ENCODE measurements at places on chromosomes 16 and 17.

DNA sequence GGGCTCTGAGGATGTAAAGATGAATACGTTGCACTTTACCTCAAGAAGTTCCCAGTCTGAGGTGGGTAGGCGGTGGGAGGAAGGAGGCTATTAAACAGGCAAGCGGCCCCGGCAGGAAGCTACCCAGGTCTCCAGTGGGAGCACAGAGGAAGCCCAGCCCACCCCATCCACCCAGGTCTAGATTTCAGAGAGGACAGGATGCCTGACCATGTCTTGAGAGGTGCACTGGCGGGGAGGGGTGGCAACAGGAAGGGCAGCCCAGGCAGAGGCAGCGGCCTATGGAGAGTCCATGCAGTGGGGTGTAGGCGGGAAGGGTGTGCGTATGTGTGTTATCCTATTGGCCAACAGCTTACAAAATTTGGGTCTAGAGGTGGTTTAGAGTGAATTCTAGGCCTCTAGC lies 13.9 kb downstream of the SARM1 start:
- DNase-seq, result peak; percentile 12

- no peak for DNase-seq
These were observed 77.2 kb downstream of the CNGB1 start for GRCh38 chr16:57893559-57894389.

- no peak for DNase-seq
These were observed 10.9 kb downstream of the SEC14L5 start for GRCh38 chr16:4968879-4969483.

DNA sequence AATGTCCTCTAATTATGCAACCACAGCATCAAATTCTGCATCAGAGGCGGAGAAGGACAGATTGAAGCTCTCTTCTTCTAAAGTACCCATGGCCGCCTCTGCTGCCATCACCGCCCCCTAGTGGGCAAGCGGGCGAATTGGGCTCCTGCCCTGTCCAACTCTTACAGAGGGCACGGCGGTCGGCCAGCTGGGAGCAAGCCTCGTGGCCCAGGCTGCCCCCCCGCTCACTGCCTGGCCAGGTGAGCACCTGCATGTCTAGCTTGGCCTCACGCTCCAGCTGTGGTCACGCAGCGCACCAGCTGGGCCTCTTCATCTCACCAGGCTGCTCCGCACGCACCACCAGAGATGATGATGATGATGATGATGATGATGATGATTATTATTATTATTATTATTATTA lies 146.1 kb upstream of the TOM1L1 start:
- no peak for DNase-seq

DNA sequence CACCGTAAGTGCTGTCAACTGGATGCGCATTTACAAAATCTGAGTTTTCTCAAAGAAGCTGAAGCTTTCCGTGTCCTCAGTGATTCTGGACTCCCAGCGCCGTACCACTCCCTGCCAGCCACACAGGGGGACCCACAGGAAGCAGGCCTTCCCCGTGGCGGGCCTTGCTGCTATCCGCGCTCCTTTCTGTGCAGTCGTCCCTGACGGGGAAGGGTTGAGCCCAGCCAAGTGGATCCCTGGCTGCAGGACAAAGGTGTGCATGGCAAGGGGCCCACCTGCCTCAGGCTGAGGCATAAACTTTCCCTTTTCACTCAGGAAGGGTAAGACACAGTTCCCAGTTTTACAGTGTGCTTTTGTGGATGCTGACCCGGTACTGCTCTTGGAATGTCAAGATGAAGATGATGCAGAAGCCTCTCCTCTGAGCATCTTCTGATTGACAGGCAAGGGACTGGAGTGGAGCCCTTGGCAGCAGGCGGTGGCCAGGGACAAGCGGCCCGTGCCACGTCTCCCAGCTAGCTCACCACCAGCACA lies 93.0 kb downstream of the ANKRD11 start:
- no peak for DNase-seq

- no peak for DNase-seq
These were observed 19.7 kb downstream of the APPBP2 start for GRCh38 chr17:60506312-60506711.

DNA sequence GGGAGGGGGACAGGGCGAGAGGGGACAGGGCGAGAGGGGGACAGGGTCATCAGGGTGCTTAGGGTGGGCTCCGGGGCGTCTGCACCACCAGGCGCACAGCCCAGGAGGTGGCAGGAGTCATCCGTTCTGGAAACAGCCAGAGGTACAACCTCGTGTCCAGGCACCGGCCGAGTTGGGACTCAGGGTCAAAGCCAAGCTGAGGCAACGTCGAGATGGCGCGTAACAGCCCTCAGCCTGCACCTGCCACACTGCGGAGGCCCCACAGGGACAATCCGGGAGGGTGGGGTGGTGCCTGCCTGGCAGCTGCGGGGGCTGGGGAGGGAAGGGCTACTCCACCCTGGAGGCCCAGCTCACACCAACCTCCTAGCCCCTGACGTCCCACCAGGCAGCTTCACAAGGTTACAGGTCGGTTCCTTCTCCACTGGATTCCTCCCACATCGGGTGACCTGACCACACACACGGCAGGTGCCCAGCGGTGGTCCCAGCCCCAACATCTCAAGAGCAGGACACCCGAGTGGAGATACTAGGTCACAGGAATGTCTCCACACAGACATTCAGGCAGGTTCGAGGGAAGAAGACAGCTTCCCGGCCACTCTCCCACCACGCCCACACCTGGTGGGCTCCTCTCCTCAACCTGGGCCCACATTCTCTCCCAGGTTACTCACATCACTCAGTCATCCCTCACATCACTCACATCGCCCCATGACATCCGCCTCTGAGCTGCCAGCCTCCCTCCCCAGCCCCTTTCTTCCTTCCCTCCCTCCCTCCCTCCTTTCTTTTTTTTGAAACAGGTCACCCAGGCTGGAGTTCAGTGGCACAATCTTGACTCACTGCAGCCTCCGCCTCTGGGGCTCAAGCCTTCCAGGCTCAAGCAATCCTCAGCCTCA lies 47.3 kb downstream of the RPH3AL start:
- no peak for DNase-seq

GRCh38 chr16:28491970-28492474 lies at the start of gene CLN3:
Gene CLN3, minus strand, starts transcription at chr16:28492074. Its CDS starts 315 bp downstream, at chr16:28491759.
- peak; percentile 92 for DNase-seq

DNA sequence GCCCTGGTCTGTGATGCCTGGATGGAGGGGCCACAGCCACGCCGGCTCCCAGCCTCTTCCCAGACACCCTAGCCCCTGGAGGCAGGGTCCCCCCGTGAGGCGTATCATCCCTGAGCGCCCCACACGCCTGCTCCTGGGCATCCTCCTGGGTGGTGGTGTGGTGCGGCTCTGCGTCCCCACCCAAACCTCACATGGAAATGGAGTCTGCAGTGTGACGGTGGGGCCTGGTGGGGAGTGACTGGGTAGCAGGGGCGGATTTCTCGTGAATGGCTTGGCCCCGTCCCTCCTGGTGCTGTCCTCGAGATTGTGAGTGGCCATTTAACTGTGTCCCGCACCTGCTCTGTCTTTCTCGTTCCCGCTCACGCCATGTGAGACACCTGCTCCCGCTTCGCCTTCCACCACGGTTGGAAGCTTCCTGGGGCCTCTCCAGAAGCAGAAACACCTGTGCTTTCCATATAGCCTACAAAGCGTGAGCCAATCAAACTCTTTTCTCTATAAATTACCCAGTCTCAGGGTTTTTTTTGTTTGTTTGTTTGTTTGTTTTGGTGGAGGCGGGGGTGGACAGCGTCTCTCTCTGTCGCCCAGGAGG lies 5.9 kb upstream of the SSTR5 start:
- no peak for DNase-seq

- DNase-seq, result no peak
These were observed 2.4 kb upstream of the CDH8 start for GRCh38 chr16:62038646-62039045.

- peak; percentile 30 for DNase-seq
These were observed 693 bp downstream of the CLDN7 start for GRCh38 chr17:7261379-7262191.

Data from CD4-positive, alpha-beta T cell treated with Interleukin-6 at 100 ng/mL for 8 hours (primary cell).